ENCODE measurements at places on chromosomes 3 and 15.

GRCh38 chr3:148223266-148223665 is 474.4 kb upstream of the AGTR1 start:
- no peak for DNase-seq

- no peak for DNase-seq
These were observed 7.9 kb upstream of the DNAJC17 start for GRCh38 chr15:40815042-40815698.

- DNase-seq, result no peak
These were observed 396.1 kb downstream of the TUSC7 start for GRCh38 chr3:117105686-117106085.

DNA sequence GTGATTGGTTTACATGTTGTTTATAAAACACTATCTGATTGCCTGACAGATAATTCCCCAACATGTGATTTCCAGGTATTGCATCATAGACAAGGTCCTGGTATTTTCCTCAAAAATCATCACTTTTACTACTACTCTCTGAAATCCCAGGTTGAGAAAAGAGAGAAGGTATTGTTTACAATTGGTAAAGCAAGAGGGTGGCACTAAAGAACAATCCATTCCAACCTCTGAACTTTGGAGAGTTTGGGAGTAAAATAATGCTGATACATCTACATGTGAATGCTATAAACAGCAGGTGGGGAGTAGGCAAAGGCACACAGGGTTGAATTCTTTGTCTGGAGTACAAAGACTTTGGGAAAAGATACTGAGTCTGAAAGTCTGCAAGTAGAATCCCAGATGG is 134.2 kb downstream of the WDR72 start:
- DNase-seq, result no peak

- no peak for DNase-seq
These were observed 108.4 kb upstream of the SLC6A11 start for GRCh38 chr3:10707400-10708215.

DNA sequence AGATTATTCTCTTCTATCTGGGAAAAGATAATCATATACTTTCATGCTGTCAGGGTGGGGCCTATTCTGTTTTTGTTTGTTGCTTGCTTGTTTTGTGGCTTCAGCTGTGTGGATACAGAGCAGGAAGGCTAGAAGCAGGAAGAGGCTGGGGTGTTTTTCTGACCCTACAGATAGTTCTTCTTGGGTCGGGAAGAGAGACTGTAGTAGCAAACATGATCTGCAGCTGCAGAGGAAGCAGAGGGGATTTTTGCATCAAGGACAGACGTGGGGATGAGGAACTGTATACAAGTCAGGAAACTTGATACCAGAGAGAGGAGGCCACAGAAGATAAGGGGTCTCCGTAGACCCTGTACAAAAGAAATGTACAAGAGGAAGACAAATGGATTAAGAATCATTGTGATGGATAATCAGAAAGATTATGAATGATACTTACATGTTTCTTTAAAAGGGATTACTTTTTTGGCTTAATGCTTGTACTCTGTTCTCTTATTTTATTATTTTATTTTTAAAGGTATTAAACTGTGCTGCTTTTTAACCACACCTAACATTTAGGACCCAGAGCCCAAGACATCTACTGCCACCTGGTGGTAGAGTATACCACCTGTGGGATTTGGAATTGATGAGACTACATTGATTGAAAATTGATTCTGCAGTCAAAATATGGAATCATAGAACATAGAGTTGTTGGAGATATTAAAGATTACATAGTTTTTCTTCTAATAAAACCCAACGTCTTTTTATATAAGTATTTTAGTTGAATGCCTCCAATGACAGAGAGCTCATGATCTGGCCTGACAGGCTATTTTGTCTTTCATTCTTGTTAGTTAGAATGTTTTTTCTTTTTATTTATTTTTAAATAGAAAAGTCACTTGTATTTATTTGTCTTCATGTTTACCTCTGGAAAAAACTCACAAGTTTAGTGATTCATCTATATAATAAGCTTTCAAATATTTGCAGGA is 87.3 kb upstream of the ROPN1 start:
- no peak for DNase-seq

DNA sequence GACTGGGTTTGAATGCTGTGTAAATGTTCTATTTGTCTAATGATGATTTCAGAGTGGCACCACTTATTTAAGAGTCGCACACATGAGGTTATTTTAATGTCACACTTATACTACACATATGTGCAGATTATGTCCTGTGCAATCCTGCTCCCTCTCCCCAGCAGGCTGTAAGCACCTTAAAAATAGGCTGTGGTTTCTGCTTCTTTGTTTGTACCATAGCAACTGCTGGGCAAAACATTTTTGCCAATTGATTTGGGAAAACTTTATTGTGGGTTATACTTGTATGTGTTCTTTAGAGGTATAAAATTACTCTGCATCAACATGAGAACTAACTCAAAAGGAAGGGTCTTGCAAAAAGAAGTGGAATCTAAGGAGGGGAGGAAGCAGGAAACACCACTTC is 318.5 kb downstream of the NTRK3 start:
- no peak for DNase-seq

DNA sequence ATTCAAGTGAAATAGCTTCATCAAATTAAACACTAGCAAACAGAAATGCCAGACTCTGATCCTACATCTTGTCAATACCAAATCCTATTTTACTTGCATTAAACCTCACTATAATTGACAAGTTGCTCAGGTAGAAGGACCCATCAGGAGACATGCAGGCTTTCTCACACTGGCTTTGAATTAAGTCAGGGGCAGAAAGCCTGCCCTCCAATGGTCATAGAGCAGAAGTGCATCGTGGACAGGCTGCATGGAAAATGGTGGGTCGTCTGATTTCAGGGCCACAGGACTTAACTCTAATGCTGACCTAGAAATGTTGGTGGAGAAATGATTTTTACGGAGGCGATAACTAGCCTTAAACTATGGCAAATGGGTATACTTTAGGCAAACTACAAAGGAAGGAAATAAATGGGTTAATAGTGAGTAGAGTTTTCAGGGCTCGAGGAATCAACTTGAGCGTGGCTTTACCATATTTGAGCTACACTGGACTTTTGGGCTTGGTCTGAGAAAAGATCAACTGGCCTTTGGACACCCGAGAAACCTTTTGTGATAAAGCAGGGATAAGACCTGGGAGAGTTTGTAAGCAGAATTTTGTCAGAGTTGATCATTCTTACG is 283.9 kb downstream of the GRM7 start:
- DNase-seq, result no peak

- DNase-seq, result no peak
These were observed 479.8 kb upstream of the TBL1XR1 start for GRCh38 chr3:177676947-177677587.

- no peak for DNase-seq
These were observed 134.8 kb downstream of the SNRPN start for GRCh38 chr15:25089577-25089976.

GRCh38 chr3:119229190-119229589 is 11.5 kb downstream of the B4GALT4 start:
- DNase-seq, result no peak

- no peak for DNase-seq
These were observed 515.3 kb downstream of the SOX2 start for GRCh38 chr3:182226995-182227394.

- DNase-seq, result no peak
These were observed 208.2 kb downstream of the RPLP1 start for GRCh38 chr15:69660658-69661405.

DNA sequence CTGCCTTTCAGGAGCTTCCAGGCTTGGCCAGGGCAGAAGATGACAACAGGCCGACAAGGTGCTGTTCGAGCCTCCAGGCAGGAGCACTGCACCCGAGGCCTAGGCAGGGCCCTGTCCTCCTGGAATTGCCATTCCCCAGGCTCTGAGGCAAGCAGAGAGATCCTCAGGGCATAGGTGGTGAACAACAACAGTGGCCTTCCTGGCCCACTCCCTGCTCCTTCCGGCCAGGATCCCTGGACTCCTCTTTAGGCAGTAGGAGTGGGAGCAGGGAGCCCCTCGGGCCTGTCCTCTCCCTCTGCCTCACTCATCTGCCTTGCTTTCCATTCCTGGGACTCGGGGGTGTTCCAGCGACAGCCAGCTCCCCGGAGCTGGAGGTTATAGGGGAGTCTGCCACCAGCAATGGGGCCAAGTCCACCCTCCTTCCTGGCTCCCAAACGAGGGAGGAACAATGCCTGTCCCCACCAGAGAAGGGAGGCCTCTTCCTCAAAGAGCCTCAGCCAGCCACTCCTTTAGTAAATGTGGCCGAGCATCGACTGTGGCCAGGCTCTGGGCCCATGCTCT is 135.0 kb downstream of the NUP210 start:
- no peak for DNase-seq

DNA sequence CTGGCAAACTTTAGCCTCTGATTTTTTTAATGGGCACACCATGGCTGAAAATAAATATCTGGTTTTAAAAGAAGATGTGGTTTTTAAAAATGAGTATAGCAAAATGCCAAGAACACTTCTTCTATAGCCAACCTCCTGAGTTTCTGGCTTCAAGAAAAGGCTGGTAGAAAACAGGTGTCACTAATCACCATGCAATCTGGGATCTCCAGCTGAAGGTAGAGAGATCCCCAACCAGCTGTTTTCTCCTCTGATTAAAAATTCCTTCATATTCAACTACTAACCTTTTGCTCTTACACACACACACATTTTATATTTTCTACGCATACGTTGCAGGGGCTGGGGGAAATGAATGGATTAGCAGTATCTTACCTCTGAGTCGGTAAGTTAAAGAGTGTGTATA is 279.6 kb upstream of the ROBO2 start:
- no peak for DNase-seq

DNA sequence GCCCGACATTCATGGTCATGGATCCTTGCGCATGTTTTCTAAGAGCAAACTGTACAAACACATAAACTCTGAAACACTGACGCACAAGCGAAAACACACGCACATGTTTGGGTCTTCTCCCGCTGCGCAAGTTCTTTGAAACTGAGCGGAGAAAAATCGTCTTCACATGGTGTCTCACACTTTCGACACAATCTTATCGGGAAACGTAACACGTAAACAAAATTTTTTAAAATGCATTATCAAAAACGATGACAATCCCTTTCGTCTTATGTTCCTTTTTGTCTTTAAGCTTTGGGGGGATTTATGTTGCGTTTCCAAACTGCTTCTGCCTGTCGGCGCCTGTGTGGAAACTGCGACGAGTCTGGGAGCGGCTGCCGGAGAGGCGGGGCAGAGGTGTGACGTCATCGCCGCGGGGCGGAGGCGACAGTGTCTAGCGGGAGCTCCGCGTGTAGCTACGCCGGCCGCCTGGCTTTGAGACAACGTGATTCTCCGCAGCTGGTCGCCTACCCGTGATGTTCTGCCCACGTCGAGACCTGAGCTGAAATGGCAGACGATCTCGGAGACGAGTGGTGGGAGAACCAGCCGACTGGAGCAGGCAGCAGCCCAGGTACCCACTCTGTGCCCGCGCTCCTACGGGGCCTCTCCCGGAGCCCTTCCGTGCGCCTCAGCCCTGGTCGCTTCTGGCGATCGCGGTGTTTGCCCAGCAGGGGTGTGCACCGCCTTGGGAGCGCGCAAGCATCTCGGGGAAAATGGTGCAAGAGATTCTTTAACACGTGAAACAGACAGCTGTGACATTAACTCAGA is at the start of gene CMSS1:
CMSS1 (plus strand) TSS at position 426 of the 804 bp plus-strand sequence.
- peak; percentile 96 for DNase-seq

DNA sequence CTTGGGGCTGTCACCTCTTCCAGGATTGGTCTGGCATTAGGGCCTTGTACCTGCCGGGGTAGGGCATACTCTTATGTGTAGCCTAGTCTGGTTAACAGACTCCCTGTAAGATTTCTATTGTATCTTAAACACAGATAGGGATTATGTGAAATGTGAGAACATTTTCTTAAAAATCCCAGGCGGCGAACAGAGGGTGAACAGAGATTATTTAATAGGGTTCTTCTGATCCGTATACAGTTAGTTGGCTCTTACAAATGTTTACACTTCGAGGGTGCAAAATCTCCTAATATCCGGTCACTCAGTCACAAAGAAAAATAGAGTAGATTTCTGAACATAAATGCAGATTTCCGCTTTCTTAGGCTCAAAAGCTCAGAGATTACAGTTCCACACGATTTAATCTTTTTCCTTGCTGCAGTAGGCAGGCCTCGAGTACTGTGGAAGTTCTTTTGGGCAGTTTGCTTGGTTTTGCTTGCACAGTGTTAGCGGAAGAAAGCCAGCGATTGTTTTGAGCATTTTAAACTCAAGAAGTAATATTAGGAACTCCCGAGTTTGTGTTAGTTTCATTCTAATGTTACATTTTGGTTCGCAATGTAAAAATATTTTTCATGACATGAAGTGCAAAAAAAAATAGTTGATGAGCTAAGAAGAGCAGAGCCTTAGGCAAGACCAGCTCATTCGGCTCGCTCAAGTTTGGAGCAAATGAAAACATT is 993 bp downstream of the PLCL2 start:
- no peak for DNase-seq

- no peak for DNase-seq
These were observed 3.8 kb upstream of the FRMD4B start for GRCh38 chr3:69389520-69390248.

GRCh38 chr3:97464035-97464434 is 300.5 kb upstream of the ARL6 start:
- DNase-seq, result no peak

DNA sequence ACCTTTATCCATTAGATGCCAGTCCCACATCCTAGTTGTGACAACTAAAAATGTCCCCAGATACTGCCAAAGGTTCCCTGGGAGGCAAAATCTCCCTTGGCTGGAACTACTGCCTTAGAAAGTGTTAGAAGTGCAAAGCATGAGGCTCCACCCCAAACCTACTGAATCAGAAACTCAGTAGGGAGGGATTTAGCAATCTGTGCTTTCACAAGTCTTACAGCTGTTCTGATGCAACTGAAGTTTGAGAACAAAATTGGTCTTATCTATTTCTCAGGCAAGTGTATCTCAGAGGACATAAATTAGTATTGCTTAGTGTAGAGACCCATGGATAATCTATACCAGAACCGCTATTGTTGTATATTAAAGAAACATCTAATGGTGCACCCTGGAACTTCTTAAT is 70.2 kb downstream of the CLDN1 start:
- no peak for DNase-seq

DNA sequence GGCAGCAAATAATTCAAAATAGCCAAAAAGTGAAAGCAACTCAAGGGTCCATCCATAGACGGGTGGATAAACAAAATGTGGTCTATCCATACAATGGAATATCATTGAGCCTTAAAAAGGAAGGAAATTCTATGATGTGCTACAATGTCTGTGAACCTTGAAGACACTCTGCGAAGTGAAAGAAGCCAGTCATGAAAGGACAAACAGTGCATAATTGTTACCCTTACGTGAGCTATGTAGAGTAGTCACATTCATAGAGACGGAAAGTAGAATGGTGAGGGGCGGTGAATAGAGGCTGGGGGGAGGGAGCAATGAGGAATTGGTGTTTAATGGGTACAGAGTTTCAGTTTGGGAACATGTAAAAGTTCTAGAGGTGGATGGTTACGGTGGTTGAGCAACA is 18.1 kb downstream of the IGF1R start:
- DNase-seq, result no peak

DNA sequence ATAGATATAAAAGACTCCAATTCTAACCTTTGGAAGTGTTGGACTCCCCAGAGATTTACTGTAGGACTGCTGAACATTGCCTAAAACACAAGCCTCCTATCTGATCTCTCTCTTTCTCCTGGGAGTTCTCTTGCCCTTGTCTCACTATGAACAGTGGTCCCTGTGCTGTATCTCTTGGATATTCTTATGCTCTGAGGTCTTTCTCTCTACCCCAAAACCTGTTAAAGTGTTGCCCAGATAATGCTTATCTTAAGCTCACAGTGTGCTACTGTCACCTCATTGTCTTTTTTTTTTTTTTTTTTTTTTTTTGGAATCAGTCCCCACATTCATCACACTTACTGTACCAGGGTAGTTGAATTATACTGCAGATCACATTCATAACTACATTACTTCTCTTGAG is 131.0 kb upstream of the CBLB start:
- no peak for DNase-seq
